Left lung (tissue), 14 donors: ENCODE measurements at places on chromosomes 6 and 20.

DNA sequence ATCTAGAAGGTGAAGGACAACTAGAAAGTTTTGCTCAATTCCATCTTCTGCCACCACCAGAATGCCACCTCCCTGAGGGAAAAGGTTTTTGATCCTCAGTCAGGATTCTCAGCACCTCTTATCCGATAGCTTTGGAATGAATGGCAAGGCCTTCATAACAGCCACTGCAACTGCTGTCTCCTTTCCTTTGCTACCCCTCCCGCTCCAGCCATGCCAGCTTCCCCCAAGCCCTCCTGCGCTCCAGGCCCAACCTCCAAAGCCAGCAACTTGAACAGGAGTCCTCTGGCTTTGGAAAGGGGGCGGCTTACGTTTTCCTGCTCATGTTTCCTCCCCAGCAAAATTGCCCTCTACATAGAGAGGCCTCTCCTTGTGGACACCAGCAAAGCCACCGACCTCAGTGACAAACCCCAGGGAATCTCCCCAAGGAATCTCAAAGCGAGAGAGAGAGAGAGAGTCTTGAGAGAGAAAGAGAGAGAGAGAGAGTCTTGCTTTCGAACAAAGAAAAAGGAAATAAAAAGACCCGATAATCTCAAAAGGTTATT, 420 bp upstream of the BTN2A1 start:
- peak; percentile 41 for DNase-seq

GRCh38 chr6:37137201-37138090, 32.5 kb upstream of the PIM1 start:
- no peak for DNase-seq

DNA sequence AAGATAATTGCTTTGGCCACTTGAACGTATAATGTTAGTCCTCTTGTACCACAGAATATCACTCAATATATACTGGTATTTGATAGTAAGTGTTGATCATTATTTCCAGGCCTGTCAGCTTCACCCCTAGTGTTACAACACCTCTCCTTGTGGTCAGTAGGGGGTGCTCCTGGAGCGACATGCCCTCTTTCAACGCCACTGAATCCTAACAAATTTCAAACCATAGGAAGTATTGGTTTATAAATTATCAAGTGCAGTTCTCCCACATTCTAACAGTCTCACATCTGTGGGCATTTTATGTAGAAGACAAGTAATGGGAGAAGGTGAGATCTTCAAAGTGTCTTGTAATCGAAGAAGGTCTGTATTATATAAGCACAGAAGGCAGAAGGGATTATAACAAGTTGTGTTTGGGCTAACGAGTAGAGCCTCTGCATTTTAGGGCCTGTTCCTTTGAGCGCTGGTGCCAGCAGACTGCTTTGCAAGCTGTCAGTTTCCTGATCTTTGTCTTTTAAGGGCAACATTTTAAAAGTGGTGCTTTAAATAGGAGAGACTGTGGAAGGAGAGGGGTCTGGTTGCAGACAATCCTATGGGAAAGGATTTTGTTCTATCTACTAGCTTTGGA, 57.1 kb upstream of the CEP162 start:
- no peak for DNase-seq

DNA sequence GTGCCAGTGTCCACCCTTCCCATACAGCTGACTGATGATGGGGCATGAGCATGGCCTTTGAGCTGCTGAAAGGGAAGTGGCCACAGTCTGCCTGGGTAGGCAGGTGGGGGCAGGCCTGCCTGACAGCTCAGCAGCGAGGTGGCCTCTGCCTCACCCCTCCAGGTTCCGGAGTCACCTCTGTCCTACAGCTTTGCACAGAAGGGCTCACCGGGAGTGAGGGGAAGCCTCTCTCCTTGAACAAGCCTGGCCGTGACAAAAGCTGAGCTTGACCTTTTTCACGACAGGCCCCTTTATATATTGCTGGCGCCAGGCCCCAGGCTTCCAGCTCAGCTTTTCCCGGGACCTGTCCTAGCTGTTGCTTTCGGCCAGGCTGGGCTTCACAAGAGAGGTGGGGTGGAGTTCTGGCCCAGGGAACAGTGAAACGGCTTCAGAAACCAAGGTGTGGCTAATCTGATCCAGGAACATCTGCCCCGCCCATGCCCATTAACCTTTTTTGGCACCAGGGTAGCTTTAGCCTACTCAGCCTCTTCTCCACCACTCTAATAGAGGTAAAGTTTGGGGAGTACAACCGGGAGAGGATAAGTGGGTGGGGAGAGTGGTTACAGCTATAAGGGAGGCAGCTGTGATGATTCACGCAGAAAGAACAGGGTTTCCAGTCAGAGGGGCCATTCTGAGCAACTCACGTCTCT, 42.9 kb downstream of the C6orf132 start:
- DNase-seq = peak; percentile 86

DNA sequence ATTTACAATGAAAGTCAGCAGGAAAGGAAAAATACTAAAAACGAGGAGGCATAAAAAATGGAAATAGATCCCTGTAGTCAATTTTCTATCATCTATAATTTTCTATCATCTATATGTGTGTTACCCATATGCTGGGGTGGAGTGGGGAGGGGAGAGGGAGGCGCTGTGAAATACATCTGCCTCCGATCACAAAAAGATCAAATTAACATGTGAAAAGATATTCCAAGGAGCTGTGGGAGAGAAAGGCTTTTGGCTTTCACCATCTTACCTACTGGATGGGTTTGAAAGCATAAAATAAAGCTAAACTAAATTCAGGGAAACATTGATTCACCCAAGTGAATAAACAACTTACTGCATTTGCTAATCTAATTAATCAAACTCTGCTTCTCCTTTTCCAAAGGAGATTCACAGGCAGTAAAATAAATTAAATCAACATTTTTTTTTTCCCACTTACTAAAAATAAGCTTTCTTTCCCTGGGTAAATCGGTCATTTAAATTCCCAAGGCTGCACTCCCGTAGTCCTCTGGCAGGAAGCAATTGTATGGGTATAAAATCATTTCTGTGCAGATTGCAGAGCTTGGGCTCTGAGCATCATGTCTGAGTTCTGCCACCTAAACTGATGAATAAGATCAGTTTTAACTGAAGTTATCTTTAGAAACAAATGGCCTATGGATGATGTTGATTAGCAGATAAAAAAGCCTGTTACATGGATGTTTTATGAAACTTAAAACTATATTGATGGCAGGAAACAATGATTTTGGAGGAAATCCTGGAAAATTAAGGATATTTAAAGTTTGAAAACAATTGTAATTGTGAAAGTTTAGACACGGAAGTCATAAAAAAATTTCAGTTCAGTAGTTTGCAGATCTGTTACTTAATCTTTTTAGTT, 147.9 kb downstream of the SOX4 start:
- no peak for DNase-seq

DNA sequence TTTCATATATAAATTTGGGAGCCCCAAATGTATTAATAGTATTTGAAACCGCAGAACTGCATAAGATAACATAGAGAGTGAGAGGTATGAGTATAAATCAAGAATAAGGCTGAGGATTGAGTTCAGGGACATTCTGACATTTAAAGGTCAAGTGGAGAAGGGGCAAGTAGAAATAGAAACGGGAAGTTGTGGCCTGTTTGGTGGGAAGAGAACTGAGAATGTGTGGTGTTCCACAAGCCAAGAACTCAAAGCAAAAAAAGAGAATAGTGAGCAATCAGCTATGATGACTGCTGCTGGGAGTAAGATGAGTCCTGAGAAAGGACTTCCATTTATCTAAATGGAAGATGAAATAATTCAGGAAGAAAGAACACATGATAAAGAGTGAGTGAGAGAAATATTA, 418.4 kb downstream of the CD109 start:
- DNase-seq = no peak

GRCh38 chr6:87431263-87431662, 23.5 kb downstream of the CFAP206 start:
- no peak for DNase-seq

DNA sequence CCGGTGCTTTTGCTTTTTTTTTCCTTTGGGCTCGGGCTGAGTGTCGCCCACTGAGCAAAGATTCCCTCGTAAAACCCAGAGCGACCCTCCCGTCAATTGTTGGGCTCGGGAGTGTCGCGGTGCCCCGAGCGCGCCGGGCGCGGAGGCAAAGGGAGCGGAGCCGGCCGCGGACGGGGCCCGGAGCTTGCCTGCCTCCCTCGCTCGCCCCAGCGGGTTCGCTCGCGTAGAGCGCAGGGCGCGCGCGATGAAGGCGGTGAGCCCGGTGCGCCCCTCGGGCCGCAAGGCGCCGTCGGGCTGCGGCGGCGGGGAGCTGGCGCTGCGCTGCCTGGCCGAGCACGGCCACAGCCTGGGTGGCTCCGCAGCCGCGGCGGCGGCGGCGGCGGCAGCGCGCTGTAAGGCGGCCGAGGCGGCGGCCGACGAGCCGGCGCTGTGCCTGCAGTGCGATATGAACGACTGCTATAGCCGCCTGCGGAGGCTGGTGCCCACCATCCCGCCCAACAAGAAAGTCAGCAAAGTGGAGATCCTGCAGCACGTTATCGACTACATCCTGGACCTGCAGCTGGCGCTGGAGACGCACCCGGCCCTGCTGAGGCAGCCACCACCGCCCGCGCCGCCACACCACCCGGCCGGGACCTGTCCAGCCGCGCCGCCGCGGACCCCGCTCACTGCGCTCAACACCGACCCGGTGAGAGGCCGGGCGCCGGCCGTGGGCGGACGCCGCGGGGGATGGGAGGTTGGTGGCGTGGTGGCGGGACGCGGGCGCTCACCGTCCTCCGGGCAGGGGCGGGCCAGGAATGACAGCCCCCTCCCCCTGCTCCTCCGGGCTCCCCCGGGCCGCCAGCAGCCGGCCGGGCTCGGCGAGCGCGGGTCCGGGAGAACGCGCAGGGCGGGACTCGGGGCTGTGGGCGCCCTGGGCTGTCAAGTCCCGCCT, 606 bp downstream of the ID4 start:
- DNase-seq = peak; percentile 43

DNA sequence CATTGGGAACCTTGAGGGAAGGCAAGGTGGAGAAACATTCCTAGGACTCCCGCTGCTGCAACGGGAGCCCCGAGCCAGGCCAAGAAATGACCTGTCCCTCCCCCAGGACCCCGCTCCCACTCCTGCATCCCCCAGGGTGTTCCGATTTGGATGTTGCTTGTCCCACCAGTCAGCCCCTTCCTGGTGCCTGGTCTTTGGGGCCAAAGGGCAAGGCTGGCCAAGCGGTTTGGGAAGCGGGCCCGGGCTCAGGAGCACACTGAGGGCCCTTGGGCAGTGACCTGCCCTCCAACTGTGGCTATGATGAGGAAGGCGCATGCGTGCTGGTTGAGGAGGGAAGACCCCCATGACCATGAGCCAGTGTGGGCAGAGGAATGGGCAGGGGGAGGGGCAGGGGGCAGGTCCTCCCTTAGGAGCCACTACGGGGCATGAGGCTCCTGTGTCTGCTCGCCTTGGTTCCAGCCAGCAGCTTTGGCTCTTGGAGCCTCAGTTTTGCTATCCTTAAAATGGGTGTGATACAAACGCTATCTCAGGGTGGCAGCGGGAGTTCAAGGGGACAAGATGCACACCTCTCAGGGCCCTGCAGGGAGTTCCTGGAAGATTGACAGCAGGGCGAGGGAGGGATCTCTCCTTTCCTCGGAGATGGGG, 50.4 kb downstream of the RBM38 start:
- DNase-seq = no peak

DNA sequence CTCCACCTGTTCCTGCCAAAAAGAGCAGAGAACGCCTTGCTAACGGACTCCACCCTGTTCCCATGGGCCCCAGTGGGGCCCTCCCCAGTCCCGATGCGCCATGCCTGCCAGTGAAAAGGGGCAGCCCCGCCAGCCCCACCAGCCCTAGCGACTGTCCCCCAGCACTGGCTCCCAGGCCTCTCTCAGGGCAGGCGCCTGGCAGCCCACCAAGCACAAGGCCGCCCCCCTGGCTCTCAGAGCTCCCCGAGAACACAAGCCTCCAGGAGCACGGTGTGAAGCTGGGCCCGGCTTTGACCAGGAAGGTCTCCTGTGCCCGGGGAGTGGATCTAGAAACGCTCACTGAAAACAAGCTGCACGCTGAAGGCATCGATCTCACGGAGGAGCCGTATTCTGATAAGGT, 201.8 kb downstream of the SASH1 start:
- no peak for DNase-seq

DNA sequence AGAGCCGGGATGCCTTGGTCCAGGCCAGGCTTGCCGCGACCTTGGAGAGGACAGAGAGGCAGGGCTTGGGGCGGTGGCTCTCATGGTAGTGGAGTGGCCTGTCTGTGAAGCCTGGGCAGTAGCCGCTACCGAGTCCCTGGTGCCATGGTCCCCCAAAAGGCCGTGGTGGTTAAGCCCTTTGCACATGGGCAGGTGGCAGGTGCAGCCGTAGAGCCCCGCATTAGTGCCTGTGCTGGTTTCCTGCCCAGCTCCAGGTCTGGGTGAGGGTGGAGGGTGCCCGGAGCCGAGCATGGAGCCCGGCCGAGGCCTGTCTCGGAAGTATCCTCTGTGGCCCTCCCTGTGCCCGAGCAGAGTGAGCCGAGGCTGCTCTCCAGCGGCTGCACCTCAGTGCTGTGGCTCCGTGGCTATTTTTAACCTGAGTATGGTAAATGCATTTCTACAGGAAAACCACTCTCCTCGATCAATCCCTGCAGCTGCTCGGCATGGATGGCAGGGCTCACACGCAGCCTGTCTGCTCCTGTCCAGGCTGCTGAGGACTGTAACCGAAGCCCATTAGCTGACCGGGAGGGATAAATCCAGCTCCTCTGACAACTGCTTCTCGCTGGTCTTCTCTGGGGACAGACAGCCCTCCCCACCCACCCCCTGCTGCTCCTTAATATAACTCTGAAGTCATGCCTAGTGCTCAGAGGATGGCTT, 36.3 kb upstream of the GATA5 start:
- no peak for DNase-seq

GRCh38 chr6:11445146-11445545, 92.4 kb upstream of the TMEM170B start:
- DNase-seq = no peak

DNA sequence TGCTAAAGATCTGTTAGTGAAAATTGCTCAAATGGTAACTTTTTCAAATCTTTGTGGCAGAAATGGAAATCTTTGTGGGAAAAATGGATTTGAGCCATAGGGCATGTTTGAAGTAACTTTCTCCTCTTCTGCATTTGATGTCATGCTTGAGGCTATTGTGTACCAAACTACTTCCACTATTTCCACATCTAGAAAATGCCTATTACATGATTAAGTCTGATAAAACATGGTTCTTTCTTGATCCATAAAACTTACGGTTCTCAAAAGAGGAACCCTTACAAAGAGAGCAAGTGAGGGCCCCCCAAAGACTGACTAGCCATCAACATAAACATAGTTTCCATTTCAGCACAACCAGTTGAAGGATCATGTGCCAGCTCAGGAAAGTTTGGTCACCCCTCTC, 150.6 kb downstream of the NFATC2 start:
- no peak for DNase-seq

DNA sequence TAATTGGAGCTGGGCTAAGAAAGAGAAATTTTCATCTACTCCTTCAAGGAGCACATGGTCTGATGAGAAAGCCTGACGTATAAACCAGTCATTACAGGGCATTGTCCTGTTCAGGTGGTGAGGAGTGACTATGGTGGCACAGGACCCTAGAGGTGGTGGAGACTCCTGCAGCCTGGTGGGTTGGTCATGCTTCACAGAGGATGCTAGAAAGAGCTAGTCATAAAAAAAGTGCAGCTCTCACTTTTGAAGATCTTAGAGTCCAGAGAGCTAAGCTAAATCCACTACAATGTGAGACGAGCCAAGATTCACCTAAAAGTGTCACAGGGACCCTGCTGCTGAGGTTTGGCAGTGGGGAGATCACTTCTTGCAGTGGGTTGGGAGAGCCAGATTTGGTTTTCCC, 9.8 kb upstream of the ZNF831 start:
- DNase-seq = no peak
